Activated naive CD8-positive, alpha-beta T cell treated with anti-CD3 and anti-CD28 coated beads for 36 hours (primary cell): ENCODE measurements at places on chromosomes 2 and 18.

- no peak for DNase-seq
These were observed 222.4 kb upstream of the COL3A1 start for GRCh38 chr2:188751816-188752215.

DNA sequence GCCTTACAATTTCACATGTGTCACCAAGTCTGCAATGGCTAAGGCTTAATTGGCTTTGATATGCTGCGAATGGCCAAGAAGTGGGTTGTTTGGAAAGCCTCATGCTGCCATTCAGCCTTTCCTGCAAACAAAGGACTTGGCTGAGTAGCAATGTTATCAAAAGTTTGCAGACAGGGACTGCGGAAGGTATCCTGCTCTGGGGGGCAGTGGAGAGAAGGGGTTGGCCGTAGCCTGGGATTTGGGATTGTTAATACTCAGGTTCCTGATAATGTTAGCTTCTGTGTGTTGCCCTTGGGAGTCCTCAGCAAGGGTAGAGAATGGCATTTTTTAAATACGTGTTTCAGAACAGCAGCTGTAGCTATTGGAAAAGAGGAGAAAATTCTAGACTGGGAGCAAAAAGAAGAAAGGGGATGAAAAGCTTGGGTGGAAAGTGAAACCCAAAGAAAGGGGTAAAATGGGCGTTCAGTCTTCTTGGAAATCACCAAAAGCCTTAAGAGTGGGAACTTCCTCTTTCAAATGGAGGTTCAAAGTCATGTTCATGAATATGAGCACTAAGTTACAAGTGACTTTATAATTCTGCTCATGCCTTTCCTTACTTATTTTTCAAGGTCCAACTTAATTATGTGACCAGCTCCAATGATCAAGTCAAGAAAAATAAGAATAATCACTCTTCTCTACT is 325.1 kb downstream of the RNF144A start:
- no peak for DNase-seq

- no peak for DNase-seq
These were observed 633.0 kb upstream of the TMEFF2 start for GRCh38 chr2:192827735-192828134.

GRCh38 chr18:52963481-52963880 is 623.5 kb downstream of the DCC start:
- DNase-seq = no peak

- no peak for DNase-seq
These were observed 18.5 kb downstream of the REL start for GRCh38 chr2:60899892-60900249.

DNA sequence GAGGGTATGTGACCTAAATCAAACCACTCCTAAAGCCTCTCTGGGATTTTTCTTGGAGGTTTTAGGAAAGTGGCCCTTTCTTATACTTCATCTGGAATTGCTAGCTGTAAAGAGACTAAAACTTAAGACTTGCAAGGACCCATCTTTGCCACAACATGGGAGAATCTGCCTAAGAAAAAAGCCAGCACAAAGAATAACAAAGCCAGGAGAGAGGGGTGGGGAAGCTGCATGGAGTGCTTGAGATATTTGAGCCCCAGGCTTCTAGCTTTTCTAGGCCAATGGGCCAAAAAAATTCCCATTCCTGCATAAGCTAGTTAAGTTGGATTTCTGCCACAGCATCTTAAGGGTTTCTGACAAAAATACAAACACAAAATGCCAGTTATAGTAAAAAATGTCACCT is 38.5 kb upstream of the LYPD6 start:
- DNase-seq = no peak

DNA sequence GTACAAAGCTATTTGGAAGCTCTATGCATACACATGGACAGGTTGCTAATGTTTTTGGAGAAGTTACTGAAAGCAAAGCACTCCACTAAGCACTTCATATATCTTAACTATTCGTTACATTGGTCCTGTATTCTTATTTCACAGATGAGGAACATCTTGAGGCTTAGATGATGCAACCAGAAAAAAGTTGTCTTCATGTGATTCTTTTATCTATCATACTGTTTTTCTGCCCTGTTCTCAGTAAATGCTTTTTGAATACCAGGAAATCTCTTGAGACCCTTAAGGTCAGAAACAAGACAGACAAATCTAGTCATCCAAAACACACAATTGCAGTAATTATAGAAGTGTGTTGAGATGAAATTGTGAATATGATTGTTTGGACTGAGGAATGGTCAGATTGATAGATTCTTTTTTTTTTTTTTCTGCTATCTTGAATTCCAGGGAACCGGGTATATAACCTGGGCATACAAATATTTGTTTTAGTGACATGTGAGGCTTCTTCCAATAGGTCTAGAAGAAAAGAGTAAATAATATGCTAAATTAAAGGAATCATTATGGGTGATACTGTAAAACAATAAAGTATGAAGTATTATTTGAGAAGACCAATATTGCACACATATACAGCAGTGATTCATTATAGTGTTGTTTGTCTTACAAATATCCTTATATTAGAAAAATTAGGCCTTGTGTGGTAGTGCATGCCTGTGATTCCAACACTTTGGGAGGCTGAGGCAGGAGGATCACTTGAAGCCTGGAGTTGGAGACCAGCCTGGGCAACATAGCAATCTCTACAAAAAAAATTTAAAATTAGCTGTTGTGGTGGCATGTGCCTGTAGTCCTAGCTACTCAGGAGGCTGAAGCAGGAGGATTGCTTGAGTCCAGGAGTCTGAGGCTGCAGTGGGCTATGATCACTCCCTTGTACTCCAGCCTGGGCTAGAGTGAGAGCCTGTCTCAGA is 33.7 kb downstream of the EHBP1 start:
- no peak for DNase-seq

DNA sequence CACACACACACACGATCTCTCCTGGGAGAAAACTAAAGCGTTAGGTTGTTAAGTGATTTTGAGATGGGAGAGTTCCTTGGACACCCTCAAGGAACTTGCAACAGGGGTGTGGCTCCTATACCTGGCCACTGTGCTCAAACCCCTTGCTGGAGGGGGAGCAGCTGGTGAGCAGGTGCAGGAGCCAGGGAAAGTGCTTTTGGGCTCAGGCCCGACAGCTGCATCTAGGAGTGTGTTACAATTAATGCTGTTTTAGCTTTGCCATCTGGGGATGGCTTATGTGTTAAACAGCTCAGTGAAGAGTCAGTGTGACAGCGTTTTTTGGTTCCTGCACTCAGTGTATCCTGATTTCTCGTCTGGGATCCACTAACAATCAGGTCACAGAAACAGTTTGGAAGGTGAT is 510.8 kb downstream of the TRIB2 start:
- no peak for DNase-seq

DNA sequence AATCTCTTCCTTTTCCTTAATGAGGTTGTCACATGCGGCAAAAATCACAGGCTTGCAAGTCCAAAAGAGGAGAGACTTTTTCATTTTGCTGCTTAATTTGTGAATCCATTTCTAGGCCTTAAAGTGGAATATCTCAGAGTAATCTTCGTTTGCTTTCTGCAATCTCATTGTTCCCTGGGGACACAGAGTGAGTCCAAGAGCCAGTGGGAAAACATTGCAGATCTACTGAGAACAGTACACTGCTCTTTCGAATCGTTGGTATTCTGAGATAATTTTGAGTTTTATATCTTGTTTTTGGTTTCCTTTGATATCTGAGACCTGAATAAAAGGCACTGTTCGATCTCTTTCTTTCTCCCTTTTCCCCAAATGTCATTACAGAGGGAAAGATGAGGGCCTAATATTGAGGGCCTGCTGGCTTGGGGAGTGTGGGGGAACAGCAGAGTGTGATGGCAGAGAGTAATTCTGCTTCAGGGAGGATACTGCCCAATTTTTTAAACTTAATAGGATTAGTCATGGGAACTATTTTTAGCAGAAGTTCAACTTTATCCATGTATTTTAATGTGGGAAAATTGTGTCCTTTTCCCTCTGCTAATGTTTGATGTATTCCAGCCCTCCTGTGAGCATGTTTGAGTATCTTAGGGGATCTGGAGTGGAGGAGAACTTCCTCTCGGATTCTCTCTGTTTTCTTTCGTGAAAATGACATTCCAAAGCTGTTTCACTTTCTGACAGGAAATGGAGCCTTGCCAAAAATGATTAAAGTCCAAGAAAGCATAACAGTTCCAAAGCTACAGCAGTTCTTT is 418.2 kb upstream of the ZEB2 start:
- no peak for DNase-seq

DNA sequence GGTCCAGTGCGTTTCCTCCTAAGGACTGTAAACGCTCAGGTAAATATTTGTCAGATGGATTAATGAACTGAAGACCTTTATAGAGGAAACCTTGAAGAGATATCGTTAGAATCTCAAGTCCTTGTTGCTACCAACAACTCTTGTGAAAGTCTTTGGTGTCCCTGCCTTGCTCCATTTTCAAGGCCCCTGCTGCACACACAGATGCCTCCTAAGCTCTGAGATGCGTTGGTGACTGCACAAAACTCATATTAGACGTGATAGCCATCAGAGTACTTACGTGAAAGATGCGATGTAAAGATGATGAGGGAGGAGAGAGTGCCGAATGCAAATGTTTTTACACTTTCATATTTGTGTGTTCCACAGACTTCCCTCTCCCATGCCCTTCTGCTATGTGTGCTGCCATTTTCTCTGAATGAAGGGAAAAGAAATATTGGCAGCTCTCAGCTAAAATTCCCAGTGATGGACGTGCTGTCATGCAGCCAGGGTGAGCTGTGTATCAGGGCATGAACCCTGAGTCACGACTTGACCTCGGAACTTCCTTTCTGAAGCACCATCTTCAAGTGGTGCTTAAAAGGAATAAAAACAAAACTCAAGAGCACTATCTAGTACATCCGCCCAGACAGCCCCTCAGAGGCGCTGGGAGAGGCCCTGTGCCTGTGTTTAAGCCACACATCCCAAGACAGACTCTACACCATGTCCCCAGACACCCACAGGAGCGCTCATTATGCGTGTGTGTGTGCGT is 117.4 kb downstream of the FAM210A start:
- DNase-seq = peak; percentile 38

DNA sequence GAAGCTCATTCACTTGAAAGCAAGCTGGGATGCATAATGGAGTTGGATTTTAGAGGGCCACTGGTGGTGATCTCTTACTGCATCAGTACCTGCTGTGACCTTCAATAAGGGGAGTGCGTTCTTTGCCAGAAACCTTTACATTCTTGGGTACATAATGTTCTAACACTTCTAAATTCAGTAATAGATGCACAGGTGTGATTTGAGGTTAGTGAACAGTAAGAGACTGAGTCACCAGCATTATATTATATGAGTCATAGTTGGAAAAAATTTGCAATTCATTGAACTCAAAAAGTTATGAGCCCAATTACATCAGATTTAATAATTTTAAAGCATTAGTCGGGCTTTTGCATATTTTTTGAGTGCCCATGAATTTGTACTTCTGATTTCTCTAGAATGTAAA is 803.3 kb downstream of the ADCYAP1 start:
- no peak for DNase-seq

DNA sequence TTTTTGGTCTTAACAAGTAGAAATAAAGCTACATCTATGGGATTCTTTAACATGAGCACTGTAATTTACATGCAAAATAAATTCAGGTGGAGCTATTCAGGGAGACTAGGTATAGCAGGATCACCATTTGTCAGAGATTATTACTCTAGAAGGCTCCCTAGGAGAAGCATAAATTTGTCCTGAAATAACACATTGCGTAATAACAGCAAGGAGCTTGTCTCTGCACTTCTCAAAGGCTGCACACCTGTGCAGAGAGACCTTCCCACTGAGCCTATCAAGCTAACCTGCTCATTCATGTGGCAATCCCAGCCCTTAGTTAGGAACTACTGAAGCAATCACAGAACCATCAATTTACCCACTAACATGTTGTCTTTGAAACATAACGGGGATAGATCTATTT is 437.4 kb upstream of the MC4R start:
- DNase-seq = no peak

GRCh38 chr2:1749489-1750119 is 5.3 kb upstream of the PXDN start:
- DNase-seq = no peak

DNA sequence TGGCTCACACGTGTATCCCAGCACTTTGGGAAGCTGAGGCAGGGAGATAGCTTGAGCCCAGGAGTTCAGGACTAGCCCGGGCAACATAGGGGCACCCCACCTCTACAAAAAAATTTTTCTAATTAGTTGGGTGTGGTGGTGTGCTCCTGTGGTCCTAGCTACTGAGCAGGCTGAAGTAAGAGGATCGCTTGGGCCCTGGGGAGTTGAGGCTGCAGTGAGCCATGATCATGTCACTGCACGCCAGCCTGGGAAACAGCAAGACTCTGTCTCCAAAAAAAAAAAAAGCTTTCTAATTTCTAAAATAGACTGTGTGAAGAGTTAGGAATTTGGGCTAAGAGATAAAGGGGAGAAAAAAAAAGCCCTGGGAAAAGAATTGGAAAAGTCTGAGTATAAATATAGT is 51.9 kb upstream of the NAB1 start:
- no peak for DNase-seq

GRCh38 chr2:15243762-15244161 is 317.4 kb downstream of the NBAS start:
- no peak for DNase-seq

DNA sequence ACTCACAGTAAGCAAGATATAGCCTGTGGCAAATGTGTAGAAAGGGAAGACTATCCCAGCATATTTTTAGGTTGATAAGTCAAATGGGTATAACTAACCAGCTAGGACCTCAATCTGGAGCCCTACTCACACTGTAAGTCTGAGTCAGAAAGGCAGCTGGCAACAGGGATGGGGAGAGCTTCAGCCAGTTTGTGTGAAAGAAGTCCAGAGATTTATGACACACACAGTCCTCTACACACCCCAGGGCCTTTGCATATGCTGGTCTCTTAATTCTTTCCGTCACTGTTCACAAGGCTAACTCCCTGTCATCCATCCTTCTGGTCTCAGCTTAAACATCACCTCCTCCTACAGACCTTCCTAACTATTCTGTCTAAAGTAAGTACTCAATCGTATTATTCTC is 5.9 kb upstream of the TCF4 start:
- DNase-seq = no peak

- no peak for DNase-seq
These were observed 28.5 kb downstream of the SLC20A1 start for GRCh38 chr2:112674229-112674628.
